ENCODE measurements at places on chromosomes 3 and 15. TPM values are rescaled to one million over a fixed set of nuclear protein-coding genes. Genes with fewer than 3 reads are reported as not detected.

The MTFMT gene
- total RNA-seq, result 30.3 TPM

The ITPKA gene
- total RNA-seq, result 18.1 TPM

The GLDN gene
- 0.22 TPM for total RNA-seq

The FRMD5 gene
- total RNA-seq, result 11.1 TPM

The GOLGA8J gene
- 0.11 TPM for total RNA-seq

The MUSTN1 gene
- total RNA-seq, result 0.50 TPM

The KY gene
- total RNA-seq, result 1.1 TPM

The RARRES1 gene
- total RNA-seq, result 26.2 TPM
